ENCODE measurements at places on chromosomes 7 and 10.
A peak's percentile ranks its signal among the peaks of the same experiment; 100 is the strongest.

DNA sequence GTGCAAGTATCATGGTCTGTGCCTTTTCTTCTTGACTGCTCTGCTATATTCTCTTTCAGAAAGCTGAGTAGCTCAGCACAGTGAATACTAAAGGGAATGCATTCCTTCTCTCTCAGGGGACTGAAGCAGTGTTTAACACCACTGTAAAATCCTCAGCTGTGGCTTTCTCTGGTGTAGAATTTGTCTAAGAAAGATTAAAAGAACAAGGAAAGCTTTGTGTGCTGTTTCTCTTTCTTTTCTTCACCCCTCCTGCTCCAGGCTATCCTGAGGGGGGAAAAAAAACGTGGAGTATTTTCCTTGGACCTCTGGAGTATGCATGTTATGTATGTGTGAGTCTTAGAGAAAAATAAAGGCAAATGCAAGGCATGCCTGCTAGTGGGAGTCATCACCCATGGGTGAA, 383.9 kb downstream of the AUTS2 start:
- no peak for DNase-seq

GRCh38 chr7:102836191-102836919, 76.4 kb upstream of the LRRC17 start:
- no peak for DNase-seq

GRCh38 chr7:36053589-36053988, 99.5 kb upstream of the EEPD1 start:
- no peak for DNase-seq

DNA sequence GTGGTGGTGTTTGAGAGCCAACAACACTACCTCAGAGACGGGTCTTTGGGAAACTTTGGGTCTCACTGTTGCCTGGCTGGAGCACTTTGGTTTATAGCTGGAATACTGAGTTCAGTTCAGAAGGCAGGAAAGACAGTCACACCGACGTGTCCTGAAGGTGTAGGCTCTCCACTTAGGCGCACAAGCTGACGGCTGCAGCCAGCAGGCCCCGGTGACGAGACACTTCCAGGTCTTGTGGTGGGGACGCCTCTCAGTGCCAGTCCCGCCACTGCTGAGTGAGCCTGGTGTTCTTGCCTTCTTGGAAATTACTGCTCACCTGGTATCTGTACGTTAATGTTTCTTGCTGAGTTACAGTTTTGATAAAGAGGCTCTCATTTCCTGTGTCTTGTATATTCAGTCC, 74.0 kb downstream of the WDR37 start:
- DNase-seq: no peak

DNA sequence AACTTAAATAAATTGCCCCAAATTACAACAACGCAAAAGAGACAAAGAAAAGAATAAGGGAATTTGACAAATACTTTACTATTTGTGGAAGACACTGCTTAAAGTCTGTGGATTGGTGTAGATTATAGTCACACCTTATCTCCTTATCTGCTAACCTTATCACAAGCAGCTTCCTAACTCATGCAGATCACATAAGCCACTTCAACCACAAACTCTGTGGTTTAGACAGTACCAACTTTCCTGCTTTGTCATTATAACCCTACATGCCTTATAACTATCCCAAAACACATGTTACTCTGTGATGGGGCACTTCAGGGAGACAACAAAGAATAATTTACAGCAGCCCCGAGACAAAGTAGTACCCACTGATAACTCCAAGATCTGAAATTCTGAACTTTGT, 41.5 kb upstream of the PPP3CB start:
- no peak for DNase-seq

DNA sequence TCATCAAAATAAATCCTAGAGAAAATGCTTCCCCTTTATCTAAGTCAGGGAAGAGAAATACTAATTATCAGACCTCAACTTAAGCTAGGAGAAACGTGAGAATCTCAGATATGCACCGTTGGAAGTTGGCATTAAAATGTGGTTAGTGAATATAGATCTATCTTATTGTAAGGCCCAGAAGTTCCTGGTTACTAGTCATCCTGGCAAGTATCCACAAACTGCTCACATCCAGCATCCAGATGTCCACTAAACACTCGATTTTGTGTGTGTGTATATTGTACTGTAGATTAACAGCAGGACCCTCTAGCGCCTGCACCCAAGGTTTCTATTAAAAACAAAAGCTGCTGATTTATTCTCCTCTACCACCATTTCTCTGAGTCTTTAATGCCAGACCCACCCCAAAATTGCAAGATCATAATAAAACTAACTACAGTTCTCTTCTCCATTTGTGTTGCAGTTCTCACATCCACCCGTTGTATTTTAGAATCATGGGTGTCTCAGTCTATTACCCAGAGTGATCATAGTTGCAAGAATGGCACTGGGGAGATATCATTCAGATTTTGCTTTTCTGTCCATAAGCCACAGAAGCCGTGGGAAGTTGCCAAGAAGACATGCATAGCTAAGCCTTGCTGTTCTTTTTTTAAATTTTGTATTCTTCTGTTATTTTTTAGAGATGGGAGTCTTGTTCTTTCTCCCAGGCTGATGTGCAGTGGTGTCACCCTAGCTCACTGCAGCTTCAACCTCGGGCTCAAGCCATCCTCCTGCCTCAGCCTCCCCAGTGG, 165.4 kb downstream of the KIAA1217 start:
- no peak for DNase-seq

DNA sequence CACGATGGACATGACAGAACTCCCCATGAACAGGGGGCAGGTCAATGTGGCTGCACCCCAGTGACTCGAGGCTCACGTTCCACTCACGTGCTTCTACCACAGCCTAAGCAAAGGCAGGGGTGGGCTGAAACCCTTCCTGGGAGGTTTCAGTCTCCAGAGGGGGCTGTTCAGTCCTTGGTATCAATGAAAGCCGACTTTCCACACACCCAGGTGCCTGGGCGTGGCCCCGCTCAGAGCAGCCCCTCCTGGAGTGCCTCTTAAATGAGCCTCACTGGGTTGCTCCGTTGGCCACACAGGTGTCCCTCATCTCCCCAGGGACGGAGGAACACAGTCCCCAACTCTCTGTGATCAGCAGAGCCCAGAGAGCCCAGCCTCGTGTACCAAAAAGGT, 90.5 kb upstream of the PDGFA start:
- no peak for DNase-seq

- DNase-seq: no peak
Observed at GRCh38 chr7:106110238-106110560, 1.9 kb downstream of the SYPL1 start.

- no peak for DNase-seq
Observed at GRCh38 chr7:148609045-148609725, 18.6 kb downstream of the C7orf33 start.

- no peak for DNase-seq
Observed at GRCh38 chr10:117237401-117237991, 3.4 kb upstream of the SLC18A2 start.

GRCh38 chr10:988667-989545, 672 bp downstream of the GTPBP4 start:
- DNase-seq: no peak

DNA sequence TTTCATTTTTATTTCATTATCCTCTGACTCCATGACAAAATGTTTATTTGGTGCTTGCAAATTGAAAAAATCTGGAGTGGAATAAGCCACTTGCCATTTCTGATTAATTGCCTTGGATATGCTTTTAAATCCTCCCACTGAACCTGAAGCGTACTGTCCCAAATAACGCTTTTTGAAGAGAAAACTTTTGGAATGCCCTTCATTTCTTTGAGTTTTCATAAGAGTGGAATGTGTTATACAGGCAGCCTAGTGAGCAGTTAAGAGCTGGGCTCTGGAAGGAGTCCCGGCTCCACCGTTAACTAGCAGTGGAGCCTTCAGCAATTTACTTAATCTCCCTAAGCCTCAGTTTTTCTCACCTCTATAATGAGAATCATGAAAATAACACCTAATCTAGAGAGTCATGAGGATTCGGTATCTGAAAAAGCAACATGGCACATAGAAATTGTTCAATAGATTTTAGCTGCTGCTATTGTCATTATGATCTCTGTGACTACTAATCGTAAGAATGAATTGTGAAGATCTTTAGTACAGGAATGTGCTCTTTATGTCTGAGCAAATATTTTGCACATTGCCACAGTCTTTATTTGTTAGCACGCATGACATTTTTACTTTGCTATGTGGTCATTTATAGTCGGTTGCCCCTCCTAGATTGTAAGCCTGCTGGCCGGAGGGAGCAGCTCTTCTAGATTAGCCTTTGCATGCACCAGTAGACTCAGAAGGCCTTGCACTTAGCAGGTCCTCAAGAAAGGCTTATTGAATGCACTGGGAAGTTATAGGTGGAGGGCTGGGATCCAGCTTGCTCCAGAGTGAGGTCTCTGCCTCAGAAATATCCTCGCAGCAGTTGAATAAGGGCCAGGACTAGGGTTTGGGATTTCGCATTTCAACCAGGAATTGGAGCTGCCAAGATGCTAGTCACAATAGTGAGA, 59.4 kb downstream of the PLCE1 start:
- no peak for DNase-seq

DNA sequence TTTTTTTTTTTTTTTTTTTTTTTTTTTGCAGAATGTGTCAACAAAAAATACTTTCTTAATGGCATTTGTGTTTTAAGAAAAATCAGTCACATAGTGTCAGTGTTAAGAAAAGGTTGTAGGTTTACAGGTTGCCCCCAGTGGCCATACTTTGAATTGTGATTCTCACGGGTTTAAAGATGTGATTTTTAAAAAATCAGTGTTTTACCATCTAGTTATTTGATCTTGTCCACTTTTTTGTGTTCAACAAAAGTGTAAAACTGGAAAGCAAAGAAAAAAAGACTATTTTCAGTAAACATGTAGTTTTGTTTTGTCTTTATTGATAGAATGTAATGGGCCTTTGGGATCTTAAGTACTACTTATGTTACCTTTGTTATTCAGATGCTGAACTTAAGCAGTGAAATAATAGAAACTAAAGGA, 25.7 kb downstream of the SUV39H2 start:
- no peak for DNase-seq

DNA sequence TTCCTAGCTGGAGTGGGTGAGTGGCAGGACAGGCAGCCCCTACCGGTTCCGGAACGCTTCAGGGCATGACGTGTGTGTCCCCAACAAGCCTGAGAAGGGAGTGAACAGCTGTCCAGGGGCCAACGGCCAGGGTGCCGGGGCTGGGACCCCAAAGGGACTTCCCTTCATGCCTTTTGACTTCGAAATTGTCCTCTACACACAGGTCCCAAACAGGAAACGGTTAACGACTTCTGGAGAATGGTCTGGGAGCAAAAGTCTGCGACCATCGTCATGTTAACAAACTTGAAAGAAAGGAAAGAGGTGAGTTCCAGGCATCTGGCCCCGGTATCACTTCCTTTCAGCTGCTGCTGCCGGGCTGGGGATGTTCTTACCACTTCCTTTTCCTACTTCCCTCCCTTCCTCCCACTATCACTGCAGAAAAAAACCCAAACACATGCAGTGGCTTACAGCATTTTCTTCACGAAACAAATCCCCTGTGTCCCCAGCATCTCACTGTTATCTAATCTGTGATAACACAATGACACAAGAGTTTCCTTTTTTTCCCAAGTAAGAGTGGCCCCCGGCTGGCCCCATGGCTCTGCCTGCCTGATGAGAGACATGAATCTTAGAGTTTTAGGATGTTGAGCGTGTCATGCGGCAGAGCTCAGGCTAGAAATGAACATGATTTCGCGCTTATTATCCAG, 63.2 kb downstream of the MKI67 start:
- DNase-seq: peak; percentile 55

DNA sequence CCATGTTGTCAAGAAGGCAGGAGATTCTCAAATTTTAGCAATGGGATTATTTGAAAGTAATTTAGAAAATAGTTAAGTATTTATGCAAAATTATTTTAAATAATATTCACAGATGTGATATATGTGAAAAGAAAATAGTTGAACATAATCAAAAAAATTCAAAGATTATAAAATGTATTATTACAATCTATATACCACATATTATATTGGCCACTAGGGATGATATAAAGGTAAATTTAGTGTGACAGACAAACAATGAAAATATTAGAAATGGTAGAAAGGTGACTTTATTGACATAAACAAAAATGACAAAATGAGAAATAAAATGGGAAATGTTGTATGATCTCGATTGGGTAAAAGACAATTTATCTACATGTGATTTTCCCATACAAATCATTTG, 385.5 kb downstream of the PCDH15 start:
- DNase-seq: no peak

DNA sequence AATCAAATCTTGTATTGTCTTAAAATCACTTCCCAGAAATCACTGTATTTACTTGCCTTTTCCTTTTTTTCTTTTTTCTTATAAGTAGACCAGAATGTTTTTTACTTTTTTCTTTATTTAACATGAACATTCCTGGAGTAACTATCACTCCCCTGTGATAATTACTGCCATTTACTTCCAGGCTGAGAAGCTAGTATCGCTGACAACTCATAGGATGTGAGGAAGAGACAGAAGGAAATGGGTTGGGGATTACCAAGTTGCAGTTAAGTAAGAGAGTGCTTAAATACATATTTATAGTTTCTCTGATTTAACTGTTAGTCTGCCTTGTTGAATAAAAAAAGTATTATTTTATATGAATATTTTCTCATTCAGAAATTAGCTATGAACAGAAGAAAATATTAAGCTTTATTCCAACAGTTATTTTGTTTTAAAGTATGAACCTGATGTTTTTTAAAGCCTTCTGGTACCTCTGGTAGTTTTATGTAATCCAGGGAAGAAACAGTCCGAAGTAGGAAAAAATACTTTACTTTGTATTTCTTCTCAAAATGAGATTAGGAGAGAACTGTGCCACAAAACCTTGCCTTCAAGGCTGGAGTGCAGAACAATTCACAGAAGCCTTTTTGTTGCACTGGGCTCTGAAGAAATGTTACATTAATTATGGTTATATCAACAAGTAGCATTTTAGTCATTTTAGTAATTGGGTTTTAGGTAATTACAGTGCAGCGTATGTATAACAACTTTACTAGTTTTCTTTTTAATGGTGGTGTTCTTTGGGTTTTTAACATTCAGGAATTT, 72.8 kb downstream of the SHOC2 start:
- DNase-seq: no peak

DNA sequence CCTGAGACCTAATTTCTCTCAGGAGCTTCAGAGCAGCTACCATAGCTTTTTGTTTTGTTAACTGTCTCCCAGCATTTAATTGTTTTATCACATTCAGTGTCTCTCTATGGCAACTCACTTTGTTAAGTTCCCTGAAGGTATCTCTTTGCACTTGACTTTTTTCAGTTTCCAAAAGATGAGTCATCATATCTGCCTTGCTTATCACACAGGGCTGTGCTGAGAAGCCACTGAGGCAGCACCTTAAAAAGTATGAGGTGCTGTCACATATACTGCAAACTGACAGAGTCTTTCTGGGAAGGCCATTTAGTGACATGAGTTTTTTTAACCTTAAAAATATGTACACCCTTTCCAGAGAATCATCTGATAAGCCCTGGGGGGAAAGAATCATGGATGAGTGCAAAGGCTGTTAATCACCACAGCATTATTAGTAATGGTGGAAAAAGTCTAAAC, 56.8 kb downstream of the PPP1R3C start:
- DNase-seq: no peak

GRCh38 chr10:120559800-120560199, 102.8 kb downstream of the PLPP4 start:
- DNase-seq: no peak

Measured in GM13976 (cell line).